ENCODE measurements at places on chromosomes 5 and 9.

GRCh38 chr5:172659909-172660628 is 19.0 kb downstream of the NEURL1B start:
- peak; percentile 53 for DNase-seq

- DNase-seq, result no peak
Observed at GRCh38 chr5:71589903-71590302, 2.8 kb downstream of the MCCC2 start.

DNA sequence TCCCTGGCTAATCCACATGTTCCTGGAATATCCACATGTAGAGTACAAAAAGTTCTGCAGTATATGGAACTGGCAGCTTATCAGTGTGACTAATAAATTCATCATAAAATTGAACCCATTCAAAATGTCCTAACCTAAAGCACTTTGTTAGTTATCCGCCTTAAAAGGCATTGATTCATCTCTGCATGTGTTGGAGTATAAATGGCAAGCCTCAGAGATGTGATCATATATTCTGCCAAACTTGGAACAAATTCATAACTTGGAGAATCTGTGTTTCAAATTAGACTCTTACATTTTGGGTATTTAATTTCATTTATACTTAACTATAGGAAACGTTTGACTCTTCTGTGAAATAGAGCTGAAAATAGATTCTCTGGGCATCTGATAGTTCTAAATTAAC is 25.2 kb upstream of the NREP start:
- no peak for DNase-seq

DNA sequence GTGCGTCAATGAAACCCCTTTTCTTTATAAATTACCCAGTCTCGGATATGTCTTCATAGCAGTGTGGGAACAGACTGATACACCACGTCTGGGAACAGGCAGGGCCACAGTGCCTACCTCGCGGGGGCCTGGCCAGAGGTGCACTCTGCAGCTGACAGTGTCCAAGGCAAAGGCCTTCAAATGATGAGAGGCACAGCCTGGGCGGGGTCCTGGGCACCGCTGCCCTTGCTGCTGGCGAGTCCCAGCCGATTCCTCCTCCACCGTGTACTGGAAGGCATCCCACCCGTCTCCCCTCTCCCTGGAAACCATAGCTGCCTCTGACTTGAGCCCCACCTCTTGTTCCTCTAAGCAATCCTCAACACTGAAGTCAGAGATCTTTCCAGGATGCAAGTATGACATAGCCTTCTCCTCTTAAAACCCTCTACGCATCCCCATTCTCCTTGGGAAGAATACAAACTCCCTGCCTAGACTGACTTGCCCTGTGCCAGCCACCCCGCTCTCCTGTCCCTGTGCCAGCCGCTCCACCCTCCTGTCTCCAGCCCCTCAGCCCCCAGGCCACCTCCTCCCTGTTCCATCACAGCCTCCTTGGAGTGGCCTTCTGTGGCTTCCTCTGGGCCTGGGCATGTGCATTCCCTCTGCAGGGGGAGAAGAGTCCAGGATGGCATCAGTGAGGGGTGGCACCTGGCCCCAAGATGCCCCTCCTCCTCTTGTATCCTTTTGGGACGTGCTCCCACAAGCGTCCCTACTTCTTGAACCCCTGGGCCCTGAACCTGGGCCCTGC is 8.1 kb upstream of the COL5A1 start:
- DNase-seq, result no peak

GRCh38 chr5:73483676-73484075 is 14.6 kb upstream of the BTF3 start:
- DNase-seq, result no peak

DNA sequence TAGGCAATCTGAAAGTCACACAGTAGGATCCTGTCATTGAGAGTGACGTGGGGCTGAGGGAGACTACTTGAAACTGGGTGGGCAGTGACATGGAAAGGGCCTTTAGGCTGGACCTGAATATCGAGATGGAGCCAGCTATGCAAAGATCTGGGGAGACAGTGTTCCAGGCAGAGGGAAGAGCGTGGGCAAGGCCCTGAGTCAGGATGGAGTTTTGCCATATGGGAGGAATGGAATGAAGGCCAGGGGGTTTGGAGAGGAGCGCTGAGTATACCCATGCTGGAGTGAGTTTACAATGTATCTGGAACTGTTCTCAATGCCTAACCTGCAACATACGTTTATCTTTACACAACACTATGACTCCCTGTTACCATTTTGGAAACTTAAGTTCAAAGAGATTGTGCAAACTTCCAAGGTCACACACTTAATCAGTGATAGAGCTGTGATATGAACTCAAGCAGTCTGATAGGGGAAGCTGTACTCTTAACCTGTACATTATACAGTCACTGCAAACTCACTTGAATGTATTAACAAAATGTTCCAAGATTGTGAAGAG is 33.5 kb downstream of the INSYN2B start:
- DNase-seq, result peak; percentile 22

- no peak for DNase-seq
Observed at GRCh38 chr5:142532781-142533176, 153.1 kb downstream of the FGF1 start.

GRCh38 chr5:141135030-141135717 is at the start of gene PCDHB5:
PCDHB5 (plus strand) TSS chr5:141135206; CDS start chr5:141135435, 229 bp downstream.
- DNase-seq, result no peak

DNA sequence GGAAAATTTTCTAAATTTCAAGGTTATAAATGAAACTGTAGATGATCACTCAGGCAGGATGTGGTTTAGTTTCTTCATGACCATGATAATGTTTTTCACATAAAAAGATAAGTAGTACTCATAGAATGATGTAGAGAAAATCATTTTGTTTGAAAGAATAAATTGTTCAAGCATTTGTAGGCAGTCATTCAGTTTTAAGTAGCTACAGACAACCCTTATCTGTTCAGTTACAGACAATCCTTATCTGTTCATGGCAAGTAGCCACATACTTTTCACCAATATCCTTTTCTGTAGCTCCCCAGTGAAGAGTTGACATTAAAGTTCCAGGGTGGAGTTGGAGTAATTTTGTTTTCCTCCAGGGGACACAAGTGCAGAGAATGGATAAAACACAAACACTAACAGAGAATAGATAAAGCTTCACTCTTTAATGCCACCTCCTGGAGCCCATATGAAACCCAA is 278.1 kb upstream of the TNC start:
- no peak for DNase-seq

DNA sequence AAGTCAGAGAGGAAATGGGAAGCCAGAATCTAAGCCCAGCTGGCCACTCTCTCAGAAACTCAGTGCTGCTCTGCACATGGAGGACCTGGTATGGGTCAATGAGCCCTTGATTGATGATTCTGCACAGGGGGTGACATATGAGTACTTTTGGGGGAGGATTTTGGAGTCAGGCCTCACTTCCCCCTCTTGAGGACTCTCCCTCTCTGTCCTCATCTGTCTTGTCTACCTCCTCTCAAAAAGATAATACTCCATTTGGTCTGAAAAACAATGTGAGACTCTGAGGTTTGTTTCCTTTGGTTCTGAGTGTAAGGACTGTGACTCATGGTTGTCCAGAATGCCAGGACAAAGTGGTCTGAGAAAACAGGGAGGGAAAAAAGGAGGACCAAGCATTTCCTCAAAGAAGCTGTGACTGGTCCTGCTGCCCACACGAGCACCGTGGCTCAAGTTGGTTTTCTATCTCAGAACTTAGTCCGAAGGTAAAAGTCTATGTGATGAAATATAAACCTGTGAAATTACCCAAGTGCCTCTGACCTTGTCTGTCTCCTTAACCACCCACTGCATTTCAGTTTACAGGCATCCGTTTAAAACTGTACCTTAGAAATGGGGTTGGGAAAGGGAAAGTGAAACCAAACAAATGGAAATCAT is 11.1 kb downstream of the TTC39B start:
- DNase-seq, result peak; percentile 90

DNA sequence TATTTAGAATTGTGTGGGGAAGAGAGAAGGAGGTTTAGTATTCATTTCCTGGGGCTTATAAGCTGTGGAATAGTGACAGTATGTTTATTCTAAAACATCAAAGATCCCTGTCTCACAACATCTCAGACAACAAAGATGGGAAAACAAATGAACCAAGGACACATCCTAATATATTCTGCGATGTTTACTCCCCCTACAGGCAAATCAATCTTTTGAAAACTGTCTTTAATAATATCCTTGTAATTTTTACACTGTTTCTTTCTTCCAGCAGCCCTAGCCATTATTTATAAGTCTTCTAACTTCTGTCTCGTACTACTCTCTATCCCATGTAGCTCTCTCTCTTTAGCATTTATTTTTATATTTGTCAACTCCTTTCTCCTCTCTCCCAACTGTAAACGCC is 33.5 kb upstream of the TMEM252 start:
- DNase-seq, result no peak

GRCh38 chr5:154049636-154050035 is 10.9 kb downstream of the MFAP3 start:
- no peak for DNase-seq

- peak; percentile 9 for DNase-seq
Observed at GRCh38 chr5:118611332-118611945, 376.9 kb downstream of the DTWD2 start.

Data from MG63 (cell line).